Stimulated activated CD4-positive, alpha-beta T cell treated with anti-CD3 and anti-CD28 coated beads, Interleukin-1b, Interleukin-23, amount 100 ng/mL, for 4 hours (primary cell): ENCODE measurements at places on chromosomes 3 and 15.

- DNase-seq, result no peak
These were observed 46.0 kb upstream of the FURIN start for GRCh38 chr15:90822204-90822955.

- DNase-seq, result no peak
These were observed 30.9 kb downstream of the FNDC3B start for GRCh38 chr3:172070269-172070668.

- DNase-seq, result no peak
These were observed 22.3 kb downstream of the STIMATE start for GRCh38 chr3:52874864-52875587.

GRCh38 chr3:141321109-141321497 is 47.2 kb upstream of the ZBTB38 start:
- no peak for DNase-seq

GRCh38 chr3:188553569-188553968 is 399.6 kb downstream of the LPP start:
- DNase-seq, result peak; percentile 16

- no peak for DNase-seq
These were observed 107.1 kb upstream of the TPM1 start for GRCh38 chr15:62935300-62936081.

DNA sequence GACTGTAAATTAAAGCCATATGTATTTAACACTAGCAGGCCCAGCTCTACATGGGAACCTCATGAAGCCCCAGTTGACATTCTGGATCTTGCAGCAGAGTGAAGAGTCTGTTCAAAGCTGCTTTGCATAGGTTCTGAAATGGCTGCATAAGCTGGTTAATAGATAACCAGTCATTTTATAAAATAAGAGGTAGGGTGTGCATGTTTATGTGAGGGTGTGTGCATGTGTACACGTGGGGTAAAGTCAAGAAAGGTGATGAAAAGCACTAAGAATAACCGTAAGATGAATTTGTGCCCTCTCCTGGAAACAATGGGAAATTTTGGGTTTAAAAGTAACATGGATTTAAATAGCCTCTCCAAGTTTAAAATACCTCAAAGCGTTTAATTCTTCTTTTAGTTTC is 33.0 kb downstream of the PAQR9 start:
- no peak for DNase-seq

- DNase-seq, result no peak
These were observed 629 bp downstream of the RPL24 start for GRCh38 chr3:101685870-101686307.

DNA sequence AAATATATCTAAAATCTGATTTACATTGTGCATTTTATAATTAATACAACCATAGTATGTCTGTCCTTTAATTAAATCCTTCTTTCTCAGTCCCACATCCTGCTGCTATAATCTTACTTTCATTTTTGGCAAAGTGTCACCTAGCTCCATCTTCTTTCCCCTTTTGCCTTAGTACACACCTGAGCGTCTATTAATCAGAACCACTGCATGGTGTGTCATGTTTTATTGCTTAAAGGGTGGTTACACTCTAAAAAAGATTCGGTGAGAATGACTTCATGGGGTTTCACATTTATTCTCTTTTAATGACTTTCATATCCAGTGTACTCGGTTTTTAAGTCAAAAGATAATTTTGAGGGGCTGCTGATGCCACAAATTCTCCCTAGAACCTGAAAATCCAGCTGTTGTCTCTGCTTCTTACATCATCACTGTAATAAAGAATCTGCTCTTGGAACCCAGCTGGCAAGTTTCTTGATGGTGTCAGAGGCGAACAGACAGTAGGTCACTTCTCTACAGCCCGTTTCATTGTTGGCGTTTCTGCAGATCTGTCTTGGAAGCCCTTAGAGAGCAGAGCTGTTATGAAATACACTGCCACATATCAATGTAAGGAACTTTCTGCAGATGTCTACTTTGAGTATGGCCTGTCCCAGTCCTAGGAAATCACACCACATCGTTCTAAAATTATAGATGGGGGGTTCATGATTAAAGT is 99.7 kb downstream of the TIGIT start:
- no peak for DNase-seq

GRCh38 chr15:68277603-68278344 is at the start of gene FEM1B:
Gene FEM1B (plus strand): TSS chr15:68277745. CDS start chr15:68278418, 673 bp downstream.
- DNase-seq, result peak; percentile 83

DNA sequence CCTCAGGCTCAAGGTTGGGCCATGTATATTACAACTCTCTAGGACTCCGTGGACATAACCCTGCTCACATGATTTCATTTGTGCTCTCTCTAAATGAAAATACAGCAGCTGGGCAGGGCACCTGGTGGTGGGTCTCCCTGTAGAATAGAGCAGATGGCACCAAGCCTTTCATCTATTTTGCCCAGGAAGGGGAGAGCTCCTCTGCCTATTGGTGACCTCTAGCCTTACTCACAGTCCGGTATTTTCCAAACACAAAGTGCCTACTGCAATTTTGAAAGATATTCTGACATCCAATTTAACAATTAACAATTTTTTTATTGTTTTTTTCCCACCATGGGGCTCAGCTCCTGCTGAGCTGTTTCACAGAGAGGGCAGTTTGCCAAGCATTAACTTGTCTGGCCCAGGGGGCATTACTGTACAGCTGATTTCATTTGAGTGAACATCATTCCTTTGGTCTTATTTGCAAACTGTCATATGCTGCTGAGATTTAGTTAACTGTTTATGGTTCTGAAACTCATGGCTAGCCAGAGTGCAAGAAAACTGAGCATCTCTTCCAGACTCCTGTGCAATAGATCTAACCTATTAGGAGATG is 474.0 kb downstream of the EPHB1 start:
- no peak for DNase-seq

DNA sequence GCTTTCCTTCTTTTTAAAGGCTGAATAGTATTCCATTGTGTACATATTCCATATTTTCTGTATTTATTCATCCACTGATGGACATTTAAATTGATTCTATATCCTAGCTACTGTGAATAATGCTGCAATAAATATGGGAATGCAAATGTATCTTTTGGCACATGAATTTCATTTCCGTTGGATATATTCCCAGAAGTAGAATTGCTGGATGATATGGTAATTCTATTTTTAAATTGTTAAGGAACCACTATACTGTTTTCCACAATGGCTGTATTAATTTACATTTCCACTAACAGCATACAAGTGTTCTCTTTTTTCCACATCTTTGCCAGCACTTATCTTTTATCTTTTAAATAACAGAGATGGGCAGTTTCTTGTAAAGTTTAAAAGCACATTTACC is 302.7 kb downstream of the CTNNB1 start:
- no peak for DNase-seq

GRCh38 chr15:88805031-88805780 is 2.0 kb downstream of the ACAN start:
- DNase-seq, result no peak

- no peak for DNase-seq
These were observed 106.6 kb downstream of the SEMA5B start for GRCh38 chr3:122920986-122921385.

DNA sequence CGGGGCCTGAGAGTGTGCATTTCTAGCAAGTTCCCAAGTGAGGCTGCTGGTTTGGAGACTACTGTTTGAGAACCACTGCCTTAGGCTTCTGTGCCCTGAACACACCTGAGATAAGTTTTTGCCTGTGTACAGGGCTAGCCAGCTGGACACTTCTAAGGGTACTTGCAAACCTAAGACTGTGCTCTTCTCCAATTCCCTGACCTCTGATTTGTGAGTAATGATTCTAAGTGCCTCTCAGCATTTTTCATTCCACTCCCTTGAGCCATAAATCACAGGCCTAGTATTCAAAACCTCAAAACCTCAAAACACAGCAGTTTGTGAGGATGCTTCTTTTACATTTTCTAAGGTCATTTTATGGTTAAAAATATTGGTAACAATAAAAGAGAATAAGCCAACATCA is 148.4 kb downstream of the CHST2 start:
- no peak for DNase-seq

GRCh38 chr3:72766866-72767265 is 81.4 kb downstream of the SHQ1 start:
- no peak for DNase-seq

DNA sequence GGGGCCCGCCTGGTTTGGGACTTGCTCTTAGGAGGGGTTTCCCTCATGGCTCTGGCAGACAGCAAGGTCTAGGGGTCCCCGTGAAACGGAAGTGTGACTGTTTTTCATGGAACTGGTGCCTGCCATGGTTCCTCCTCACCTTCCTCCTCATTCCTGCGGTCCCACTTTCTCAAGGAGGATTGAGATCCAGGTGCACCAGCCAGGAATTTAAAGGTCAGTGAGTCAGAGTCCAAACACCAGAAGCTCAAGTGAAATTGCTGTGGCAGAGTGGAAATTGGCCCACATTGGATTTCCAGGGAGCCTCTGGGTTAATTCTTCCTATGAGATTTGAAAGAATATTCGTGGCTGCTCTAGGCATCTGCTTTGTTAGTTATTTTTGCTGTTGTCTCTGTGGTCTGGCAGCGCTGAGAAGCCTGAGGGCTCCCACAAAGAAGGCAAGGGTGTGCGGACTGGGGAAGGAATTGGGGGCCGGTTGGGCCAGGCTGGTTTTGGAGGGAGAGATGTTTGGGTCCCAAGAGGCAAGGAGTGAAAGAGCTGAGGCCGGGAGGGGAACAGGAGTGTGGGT is 60.4 kb upstream of the TNFAIP8L3 start:
- DNase-seq, result no peak

- no peak for DNase-seq
These were observed 66.1 kb upstream of the SPRED1 start for GRCh38 chr15:38186507-38186906.

- no peak for DNase-seq
These were observed 48.0 kb downstream of the EEFSEC start for GRCh38 chr3:128201158-128201755.

GRCh38 chr3:100081986-100082692 is 32.2 kb downstream of the FILIP1L start:
- DNase-seq, result no peak

GRCh38 chr3:53109891-53110771 is 20.1 kb downstream of the RFT1 start:
- no peak for DNase-seq

DNA sequence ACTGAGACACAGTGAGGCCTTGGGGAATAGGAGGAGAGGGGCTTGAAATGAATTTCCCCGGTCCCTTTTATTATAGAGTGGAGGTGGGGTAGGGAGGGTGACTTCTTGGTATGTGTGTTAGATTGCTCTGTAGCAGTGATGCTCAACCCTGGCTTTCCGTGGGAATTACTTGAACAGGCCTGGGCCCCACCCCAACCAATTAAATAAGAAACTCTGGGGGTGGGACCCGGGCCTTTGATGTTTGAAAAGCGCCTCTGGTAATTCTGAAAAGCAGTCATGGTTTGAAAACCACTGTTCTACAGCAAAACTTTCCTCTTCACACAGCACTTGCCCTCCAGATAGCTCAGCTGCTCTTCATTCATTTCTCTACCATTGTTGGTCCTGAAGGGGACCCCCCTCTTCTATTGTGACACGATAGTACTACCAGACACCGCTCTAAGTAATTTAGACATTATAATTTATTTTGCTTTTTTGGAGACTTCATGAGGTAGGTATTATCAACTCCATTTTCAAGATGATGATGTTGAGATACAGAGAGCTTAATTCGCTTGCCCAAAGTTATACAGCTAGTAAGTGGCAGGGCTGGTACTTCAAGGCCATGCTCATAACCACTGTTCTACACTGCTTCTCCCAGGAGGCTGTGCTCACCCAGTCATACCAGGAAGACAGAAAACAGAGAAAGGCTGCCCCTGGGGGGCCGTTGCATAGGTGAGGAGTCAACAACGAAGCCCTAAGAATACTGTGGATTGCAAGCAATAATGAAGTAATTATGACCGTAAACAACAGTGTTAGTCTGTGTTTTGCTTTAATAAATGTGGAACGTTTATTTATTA is 176.2 kb downstream of the PEX5L start:
- DNase-seq, result no peak

GRCh38 chr15:59555696-59556095 is 55.9 kb upstream of the GCNT3 start:
- no peak for DNase-seq

DNA sequence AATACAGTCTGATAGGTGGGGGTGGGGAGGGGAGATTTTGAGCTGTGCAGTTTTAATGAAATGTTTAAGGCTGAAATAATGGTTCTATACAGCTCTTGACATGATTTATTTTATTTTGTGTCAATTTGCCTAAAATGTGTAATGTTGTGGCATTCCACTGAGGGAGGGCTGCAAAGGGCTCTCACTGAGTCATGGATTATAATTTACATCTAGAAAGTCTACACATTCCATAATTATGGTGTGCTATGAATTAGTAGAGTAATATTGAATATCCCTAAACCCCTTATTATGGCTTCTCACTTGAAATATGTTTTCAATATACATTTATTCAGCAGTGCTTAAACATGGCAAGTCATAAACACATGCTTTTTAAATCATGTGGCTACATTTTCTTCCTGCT is 103.9 kb downstream of the RARB start:
- no peak for DNase-seq

DNA sequence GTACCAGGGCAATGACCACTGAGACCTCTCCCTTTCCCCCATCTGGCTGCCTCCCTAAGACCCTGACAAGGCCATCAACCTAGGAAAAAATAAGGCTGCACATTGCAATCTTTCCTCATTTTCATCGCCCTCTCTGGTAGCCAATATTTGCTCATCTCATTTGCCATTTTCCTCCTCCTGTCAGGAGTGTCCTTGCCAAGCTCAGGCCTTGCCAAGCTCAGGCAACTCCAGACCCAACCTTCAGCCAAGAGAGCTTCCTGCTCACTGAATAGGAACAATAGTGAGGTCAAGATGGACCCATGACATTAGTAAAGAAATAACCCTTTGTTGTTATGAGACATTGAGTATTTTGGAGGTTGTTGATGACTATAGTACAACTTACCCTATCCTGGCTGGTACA is 380.3 kb downstream of the RSL24D1 start:
- DNase-seq, result no peak

GRCh38 chr15:60973637-60974415 is 255.3 kb downstream of the RORA start:
- DNase-seq, result no peak

GRCh38 chr3:56459104-56459496 is 9.2 kb downstream of the ERC2 start:
- no peak for DNase-seq

DNA sequence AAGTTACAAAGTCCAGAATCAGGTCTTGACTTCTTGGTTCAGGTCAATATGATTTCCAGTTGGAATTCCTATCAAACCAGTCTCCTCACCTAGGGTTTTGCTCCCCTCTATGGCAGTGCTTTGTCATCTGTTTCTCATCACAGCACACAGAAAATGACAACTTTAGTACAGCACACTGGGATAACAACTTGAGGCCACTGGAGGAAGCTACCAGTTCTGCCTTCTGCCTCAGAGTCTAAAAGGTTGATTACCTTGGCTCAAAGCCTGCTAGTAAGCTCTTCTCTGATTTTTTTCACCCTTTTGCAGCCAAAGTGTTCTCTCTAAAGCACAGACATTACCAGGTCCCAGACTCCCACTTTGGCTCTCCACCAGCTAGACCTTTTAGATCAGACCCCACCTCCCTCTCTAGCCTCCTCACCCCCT is 24.8 kb upstream of the TRIM59 start:
- no peak for DNase-seq

- DNase-seq, result no peak
These were observed 53.6 kb downstream of the PAK2 start for GRCh38 chr3:196793246-196793645.
